ENCODE measurements at places on chromosomes 2 and 18.
A peak's percentile ranks its signal among the peaks of the same experiment; 100 is the strongest.

DNA sequence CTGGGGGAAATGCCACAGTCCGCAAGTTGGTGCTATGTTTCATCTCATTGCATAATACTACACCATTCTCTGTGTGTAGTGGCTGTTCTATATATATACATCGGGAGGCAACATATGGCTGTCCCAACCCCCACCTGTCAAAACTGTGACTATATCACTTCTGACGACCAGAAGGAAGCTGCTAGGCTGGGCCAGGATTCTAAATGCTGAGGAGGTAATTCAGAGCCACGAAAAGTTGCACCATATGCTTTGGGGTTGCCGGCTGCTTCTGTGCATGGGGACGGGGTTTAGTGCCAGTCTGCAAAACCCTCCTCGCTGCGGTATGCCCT, 117.3 kb downstream of the MSH2 start:
- peak; percentile 77 for DNase-seq

DNA sequence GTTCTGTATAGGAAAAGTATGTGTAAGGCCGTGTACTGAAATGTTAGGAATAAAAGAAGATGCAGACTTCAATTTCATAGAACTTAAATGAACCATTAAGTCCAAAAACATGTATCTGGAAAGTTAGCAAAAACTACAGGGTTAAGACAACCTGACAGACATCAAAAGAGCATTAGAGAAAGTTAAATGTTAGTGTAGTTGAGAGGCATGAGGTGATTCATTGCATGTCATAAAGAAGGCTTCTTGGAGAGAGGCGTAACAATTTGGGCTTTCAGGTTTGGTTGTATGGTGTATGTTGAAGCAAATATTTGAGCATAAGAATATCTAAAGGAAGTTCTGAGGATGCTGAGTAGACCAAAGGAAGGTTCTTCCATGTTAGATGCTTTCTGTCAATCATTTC, 6.3 kb downstream of the EPC2 start:
- no peak for DNase-seq

DNA sequence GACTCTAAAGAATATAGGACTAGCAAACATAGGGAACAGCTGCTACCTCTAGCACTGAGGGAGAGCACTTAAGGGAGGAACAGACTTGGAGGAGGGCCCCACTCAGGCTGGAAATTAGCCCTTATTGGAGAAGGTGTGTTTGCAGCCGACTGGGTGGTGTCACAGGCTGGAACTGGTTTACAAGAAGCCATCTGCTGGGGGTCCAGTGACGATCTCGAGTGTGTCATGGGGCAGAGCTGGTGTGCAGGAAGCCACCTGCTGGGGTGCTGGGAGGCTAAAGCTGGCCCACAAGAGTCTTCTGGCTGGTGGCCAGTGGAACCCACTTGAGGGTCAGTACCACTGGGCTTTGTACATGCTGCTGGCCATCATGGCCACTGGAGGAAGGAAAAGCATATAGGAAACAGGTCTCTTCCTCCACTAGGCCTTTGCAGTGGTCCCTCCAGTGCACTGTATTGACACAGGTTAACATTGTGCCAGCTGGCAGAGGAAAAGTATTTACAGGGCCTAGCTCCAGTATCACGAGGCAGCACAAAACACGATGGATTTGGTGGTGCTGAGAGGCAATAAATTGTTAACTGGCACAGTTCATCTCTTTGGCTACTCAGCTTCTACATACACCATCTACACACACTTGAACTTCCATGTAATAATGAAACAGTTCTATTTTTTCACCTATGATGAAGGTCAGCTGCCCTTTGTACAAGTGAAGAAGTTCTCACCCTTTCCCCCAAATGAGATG, 43.6 kb downstream of the MAP3K20 start:
- DNase-seq: peak; percentile 70

DNA sequence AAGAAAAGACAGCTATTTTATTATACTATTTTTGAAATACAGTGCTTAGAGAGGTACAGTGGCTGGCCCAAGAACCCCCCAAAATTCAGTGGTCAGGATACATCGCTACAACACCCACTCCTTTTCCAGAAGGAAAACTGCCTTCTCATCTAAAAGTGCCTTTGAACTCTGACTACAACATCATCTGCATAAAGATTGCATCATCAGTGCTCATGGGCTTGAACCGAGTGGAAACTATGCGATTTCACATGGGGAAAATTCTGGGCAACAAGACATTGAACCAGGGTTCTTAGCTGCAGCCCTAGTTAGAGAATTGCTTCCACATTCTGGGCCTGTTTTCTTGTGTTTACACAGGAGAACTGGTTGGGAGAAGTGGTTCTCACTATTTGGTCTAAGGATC, 294.6 kb upstream of the SLC14A2 start:
- no peak for DNase-seq

- DNase-seq: no peak
These were observed at the start of gene GALR1 for GRCh38 chr18:77249569-77250500. Gene GALR1, plus strand, starts transcription at chr18:77249848. Its CDS starts 701 bp downstream, at chr18:77250549.

DNA sequence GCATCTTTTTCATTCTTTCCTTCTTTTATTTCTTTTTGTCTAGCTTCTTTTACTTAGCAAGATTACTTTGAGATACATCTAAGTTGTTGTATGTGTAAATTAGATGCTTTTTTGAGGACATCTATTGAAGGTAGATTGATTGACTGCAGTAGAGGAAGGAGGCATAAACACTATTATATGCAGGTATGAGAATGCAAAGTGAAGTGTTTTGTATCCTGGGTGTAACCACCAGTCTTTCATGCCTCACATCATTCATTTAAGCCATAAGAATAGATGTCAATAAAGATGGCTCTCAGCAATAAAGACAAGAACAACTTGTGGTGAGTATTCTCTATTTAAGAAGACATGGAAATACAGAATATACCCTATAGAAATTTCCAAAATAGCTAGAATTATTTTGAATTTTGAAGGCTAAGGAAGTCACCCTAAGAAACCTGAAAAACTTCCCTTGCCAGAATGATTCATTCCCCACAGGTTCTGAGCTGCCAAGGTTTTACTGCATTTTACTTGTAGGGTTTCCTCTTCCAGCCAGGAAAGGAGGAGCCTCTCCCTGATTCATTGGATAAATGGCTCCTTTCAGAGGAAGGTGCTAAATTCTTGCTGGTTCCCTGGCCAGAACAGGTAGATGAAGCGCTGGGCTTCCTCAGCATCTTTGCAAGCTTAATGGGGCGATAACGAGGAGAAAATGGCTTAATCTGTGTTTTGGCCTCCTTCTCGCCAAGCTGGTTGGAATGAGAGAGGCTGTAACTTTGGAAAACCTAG, 279.8 kb upstream of the SLC14A2 start:
- DNase-seq: no peak

- DNase-seq: no peak
These were observed 50.2 kb downstream of the SMIM21 start for GRCh38 chr18:75377258-75377657.

- no peak for DNase-seq
These were observed 48.6 kb downstream of the KLHL14 start for GRCh38 chr18:32724071-32724749.

DNA sequence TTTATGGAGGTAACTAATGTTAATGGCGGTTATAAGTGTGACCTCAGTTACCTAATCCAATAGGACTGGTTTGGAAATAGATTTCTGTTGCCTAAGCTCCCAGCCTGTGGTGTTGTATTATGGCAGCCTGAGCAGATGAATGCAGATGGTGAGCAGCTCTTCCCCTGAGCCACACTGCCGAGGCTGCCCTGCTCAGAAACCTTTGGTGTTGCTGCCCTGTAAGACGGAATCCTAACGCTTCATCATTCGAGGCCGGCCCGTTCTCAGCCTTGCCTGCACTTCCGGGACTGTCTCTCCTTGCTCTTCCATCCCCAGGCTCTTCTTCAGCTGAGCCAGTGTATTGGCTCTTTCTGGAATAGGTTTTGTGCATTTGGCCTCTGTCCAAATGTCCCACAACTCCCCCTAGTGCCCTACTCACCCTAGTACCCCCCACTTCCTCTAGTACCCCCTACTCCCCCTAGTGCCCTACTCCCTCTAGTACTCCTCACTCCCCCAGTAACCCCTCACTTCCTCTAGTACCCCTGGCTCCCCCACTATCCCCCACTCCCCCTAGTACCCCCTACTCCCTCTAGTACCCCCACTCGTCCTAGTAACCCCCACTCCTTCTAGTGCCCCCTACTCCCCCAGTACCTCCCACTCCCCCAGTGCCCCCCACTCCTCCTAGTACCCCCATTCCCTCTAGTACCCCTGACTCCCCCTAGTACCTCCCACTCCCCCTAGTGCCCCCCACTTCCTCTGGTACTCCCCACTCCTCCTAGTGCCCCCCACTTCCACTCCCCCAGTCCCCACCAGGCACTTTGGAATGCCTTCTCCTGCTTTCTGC, 106.0 kb upstream of the TAF1B start:
- DNase-seq: no peak

- no peak for DNase-seq
These were observed 599.1 kb downstream of the SLC4A3 start for GRCh38 chr2:220226546-220226945.

GRCh38 chr2:240320204-240320993, 115.1 kb upstream of the GPC1 start:
- no peak for DNase-seq

- no peak for DNase-seq
These were observed 260.5 kb downstream of the LTBP1 start for GRCh38 chr2:33207151-33207740.

GRCh38 chr18:326846-327245, 59.0 kb upstream of the THOC1 start:
- no peak for DNase-seq

DNA sequence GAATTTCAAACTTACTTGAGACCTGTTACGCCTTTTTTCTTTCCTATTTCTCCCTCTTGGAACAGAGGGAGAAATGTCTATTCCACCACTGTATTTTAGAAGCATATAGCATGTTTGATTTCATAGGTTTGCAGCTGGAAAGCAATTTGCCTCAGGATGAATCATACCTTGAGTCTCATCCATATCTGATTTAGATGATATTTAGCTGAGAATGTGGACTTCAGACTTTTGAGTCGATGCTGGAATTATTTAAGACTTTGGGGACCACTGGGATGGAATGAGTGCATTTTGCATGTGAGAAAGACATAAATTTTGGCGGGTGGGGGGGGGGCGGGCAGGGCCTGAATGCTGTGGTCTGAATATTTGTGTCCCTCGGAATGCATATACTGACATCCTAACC, 282.7 kb upstream of the STON1 start:
- no peak for DNase-seq

GRCh38 chr2:131417886-131418285, 53.9 kb upstream of the RAB6D start:
- no peak for DNase-seq

DNA sequence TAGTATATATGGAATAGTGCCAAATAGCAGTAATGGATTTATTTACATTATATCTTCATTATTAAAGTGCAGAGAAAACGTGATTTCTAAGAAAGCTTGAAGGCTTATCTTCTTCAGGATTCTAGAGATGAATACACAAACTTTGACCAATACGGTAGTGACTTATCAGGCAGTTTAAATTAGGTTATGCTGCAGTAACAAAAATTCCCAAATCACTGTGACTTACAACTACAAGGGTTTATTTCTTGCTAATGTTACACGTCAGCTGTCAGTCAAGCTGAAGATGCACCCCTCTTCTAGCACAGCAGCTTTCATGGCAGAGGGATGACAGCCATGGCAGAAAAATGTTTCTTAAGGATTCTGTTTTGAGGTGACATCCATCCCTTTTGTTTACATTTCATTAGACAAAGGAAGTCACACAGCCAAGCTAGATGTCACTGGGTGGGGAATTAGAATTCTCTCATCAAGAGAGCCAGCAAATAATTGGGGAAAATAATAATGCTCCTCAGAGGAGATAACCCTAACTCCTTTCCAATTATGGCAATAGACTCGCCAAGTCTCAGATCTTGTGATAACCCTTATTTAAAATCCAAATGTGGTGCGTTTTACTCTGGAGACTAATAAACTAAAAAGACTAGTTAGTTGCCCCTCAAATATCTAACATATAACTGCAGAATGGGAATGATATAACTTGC, 268.3 kb upstream of the CYP26B1 start:
- DNase-seq: no peak

DNA sequence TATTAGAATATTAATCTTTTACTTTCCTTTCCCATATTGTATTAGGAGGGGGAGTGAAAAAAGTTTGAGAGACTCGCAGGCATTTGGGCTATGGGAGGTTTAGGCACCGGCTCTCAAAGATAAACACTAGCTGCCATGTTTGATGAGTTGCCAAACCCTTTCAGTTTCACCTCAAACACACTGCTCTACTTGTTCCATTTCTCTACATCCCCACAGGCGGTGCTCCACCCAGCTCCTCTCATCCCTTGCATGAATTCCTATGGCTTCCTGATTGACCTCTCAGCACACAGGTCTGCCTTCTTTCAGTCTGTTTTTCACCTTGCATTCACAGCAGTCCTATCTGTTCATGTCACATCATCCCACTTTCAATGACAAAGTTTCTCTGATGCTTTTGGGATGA, 65.7 kb downstream of the MEP1B start:
- DNase-seq: no peak

DNA sequence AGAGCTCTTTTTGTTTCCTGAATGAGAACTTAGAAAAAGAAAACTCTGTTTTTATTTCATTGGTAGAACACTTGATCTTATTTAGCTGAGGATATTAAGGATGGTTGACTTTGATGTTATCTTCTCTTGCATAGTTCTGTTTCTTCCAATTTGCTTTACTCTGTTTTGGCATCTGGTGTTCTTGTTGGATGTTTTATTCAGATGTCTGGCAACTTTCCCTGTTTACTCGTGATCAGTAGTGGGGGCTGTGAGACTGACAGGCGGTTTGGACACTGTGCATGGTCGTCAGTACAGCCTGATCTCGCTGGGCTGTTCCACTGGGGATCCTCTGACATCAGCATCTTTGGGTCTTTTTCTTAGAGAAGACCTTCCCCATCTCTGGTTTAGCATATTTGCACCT, 100.1 kb downstream of the TSN start:
- DNase-seq: no peak

- DNase-seq: no peak
These were observed 292.9 kb downstream of the XIRP2 start for GRCh38 chr2:167181134-167181533.

DNA sequence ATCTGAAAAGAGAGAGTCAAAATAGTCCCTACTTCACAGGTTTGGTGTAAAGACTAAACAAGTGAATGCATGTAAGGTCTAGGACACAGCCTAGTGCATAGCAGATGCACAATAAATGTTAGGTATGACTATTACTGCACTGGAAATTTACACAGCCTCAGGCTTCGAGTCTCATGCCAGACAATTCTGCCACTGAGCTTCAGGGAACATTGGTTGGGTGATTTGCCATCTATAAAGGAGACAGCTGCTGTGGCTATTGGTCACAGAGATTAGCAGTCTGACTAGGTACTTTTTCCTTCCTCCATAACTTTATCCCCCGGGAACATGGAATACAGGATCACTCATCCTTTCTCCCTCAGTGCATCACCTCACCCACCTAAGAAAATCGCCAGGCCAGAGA, 89.2 kb downstream of the FAM124B start:
- no peak for DNase-seq
